ENCODE measurements at places on chromosomes 16 and 17.

DNA sequence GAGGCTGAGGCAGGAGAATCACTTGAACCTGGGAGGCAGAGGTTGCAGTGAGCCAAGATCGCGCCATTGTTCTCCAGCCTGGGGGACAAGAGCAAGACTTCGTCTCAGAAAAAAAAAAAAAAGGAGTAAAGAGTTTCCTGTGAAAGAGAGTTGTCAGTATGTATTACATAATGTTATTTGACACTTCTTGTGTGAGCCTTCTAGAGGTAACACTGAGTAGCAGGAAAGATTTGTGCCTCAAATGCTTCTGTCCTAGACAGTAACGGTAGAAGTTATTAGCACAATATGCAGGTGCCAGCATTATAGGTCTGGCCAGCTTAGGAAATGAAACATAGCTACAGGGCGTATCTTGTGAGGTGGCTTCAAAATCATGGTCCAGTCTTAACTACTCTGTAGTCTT lies 6.2 kb downstream of the RPS6KB1 start:
- DNase-seq, result no peak

GRCh38 chr17:68733241-68734176 lies 132.3 kb upstream of the FAM20A start:
- DNase-seq, result no peak

GRCh38 chr17:4365628-4366326 lies 698 bp downstream of the UBE2G1 start:
- DNase-seq, result no peak

GRCh38 chr16:77816293-77816692 lies 27.9 kb downstream of the VAT1L start:
- no peak for DNase-seq
